ENCODE measurements at places on chromosomes 5 and 9.

DNA sequence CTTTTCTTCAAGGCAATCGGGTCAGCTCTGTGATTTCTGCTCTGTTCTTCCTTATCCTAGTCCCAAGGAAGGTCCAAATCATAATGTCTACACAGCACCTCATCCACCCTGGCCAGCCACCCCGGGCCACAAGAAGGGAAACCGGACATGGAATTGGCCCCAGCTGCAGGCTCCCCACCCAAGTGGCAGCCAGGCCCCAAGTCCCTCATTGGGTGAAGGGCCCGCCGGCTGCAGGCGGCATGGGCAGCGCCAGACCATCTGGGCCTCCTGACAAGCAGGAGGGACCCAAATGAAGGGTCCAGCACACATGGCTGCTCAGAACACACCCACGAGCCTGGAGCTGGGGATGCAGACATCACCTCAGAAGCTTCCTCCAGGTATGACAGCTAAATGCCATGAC lies 33.7 kb downstream of the BICD2 start:
- DNase-seq, result no peak

- DNase-seq, result no peak
Observed at GRCh38 chr5:42487077-42487476, 63.8 kb downstream of the GHR start.

- DNase-seq, result no peak
Observed at GRCh38 chr5:149217803-149218155, 53.9 kb upstream of the AFAP1L1 start.

DNA sequence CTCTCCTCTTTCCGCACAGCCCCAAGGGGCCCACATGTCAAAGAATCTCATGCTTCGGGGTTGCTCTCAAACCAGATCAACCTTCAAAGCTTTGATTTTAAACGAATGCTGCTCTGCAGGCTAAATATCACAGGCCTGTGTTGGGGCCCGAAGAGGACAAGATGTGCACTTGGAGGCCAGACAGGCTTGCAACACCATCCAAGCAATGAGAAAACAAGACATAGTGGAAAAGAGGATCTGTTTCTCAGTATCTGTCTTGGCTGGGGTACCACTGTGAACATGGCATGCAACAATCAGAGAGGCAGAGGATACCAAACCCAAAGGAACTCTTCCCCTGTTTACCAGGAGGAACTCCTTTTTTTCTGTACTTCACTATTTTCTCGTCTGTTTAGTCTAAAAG lies 321.8 kb downstream of the SLIT3 start:
- DNase-seq, result no peak

- no peak for DNase-seq
Observed at GRCh38 chr5:107743373-107744000, 72.8 kb upstream of the EFNA5 start.

DNA sequence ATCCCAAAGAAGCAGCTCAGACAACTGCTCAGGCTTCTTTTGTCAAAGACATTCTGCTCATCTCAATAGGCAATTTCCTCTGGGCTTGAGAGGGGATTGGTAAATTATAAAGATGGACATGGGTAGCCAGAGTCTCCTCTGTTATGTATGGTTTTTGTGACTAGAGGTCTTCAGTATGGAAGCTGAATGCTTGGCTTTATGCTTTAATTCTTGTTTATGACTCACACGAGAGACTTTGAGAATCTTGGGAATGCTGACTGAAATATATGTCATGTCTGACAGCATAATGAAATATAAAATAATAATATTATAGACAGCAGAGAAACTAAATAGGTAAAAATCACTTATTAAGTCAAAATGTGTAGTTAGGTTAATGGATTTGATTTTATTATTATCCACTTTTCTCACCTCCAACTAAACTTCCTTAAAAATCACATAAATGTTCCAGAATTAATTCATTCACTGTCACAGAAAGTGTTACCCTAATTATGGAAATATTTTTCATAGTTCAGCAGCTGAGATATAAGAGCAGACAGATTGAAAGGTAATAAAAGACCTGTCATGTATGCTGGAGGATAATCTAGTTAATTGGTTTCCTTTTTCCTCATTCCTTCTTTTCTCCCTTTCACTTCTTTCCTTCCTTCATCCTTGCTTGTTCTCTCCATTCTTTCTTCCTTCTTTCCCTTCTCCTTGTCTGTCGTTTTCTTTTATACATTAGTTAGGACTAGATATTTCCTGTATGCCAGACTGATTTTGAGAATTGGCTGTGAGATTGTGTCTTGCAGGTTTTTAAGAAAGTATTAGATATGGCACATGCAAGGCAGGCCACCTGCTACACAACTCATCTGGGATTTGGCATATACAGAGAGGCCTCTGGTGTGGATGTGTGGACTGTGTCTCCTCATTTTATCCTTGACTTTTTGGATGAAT lies 1866.1 kb upstream of the NUDT12 start:
- DNase-seq, result no peak

DNA sequence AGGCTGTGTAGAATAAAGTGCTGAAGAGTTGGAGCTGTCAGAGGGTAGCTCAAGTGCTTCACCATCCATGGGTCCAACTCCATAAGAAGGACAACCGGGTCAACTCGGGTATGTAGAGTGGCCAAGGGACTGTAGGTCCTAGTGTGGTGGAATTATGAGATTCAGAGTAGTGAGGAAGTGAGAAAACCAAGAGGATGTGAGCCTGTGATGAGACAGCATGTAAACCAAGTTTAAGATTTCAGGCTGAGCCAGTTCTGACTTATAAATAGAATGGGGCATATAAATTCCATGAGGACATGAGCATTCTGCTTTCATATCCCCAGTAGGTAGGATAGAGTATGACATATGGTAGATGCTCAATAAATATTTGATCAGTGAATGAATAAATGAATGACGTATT lies 96.3 kb downstream of the CFAP95 start:
- DNase-seq, result no peak

DNA sequence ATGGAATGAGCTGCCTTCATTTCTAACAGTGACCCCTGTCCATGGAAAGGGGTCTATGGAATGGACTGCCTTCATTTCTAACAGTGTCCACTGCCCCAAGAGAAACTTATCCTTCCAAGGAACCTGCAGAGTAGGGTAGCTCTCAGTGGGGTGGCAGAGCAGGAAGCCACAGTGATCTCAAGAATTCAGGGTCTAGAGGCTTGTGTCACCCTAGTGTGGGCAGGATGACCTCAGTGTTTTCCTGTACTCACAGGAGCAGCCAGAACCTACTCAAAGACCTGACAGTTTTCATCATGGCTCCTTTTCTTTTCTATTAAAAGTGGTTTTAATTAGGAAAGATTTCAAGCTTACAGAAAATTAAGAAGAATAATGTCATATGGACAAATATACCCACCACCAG lies 27.5 kb downstream of the SEC61B start:
- no peak for DNase-seq

DNA sequence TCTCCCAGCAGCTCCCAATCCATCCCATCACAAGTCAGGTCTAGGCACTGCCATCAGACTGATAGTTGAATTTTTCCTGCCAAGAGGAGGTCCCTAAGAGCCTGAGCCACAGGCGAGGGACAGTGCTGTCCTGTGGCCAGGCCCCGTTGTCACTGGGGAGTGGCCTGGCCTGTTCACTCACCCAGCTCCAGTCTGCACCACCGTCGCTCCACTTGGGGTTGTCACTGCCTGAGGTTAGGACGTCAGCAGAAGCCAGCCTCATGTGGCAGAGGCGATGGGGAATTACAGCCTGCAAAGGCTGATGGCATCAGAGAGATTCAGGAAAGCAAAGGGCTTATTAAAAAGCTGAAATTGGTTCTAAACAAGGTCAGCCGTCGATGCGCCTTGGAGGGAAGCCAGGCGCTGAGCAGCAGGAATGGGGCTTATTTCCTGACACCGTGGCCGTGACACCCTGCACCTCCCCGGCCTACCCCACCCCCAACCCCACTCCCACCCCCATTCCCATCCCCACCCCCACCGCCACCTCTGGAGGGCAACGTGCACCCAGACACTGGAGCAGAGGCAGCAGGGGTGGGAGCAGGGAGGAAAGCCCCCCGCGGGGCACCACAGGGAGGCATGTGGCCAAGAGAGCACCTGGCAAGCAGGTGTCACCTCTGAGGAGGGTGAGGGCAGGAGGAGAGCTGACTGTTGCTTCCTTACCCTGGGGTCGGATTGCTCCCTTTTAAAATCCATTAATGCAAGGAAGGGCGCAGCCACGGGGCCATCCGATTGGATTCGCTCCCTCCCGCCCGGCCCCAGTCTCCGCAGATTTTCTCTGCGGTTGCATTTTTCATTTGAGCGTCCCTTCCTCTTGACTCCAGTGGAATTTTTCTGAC lies 3.1 kb upstream of the DBH start:
- DNase-seq, result no peak

GRCh38 chr9:113620377-113621161 lies 157.0 kb downstream of the RGS3 start:
- peak; percentile 76 for DNase-seq

- DNase-seq, result no peak
Observed at GRCh38 chr5:95029569-95030366, 255.1 kb downstream of the MCTP1 start.

DNA sequence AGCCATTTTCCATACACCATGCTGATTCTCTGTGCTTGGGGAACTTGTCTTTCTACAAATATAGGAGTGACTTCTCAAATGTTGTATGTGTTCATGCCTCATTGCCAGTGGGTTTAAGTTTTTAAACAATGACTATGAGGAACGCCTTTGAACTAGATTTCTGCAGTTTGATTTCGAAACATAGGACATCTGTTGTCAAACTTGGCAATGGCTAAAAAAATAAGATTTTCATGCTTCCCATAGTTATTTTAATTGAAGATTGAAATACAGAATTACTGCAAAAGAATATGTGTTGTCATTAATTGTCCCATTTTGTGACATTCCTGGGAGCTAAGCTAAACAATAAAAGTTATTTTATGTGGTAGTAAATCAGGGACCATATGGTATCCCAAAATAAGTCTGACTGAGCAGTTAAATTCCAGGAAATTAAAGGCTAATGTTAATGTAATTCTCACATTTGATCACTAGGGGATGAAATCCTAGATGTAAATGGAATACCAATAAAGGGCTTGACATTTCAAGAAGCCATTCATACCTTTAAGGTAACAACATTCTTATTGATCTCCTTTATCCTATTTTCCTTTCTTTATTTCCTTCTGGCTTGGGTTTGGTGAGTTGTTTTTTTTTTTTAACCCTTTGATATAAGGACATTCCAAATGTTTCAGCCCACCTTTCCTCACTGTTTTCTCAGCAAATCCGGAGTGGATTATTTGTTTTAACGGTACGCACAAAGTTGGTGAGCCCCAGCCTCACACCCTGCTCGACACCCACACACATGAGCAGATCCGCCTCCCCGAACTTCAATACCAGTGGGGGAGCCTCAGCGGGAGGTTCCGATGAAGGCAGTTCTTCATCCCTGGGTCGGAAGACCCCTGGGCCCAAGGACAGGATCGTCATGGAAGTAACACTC lies 116.7 kb downstream of the GOLPH3 start:
- no peak for DNase-seq

DNA sequence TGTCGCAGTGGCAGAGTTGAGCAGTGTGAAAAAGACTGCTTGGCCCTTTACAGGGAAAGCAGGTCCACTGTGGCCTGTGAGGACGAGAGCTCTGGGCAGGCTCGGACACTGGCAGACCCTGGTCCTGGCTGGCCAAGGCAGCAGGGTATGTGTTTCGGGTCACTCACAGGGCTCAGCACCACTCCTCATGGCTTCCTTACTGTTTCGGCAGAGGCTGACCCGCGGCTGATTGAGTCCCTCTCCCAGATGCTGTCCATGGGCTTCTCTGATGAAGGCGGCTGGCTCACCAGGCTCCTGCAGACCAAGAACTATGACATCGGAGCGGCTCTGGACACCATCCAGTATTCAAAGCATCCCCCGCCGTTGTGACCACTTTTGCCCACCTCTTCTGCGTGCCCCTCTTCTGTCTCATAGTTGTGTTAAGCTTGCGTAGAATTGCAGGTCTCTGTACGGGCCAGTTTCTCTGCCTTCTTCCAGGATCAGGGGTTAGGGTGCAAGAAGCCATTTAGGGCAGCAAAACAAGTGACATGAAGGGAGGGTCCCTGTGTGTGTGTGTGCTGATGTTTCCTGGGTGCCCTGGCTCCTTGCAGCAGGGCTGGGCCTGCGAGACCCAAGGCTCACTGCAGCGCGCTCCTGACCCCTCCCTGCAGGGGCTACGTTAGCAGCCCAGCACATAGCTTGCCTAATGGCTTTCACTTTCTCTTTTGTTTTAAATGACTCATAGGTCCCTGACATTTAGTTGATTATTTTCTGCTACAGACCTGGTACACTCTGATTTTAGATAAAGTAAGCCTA lies 15.7 kb downstream of the SQSTM1 start:
- no peak for DNase-seq

DNA sequence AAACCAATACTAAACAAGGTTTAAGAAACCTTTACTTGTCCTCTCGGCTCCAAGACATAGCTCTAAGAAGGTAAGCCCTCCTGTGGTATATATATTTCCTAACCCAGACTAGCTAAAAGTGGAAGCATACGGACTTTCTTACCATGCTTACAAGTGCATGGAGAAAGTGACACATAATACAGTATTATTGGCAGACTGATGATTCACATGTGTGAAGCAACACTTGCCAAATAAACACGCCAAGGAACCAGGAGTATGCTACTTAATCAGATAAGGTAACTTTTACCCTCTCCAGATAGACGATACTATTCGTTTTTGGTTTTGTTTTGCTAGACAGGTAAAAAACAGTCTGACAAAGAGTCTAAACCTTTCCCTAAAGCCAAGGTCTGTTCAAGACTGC lies 264.1 kb downstream of the MLLT3 start:
- no peak for DNase-seq

- DNase-seq, result no peak
Observed at GRCh38 chr9:120368799-120369198, 211.2 kb downstream of the CDK5RAP2 start.

- no peak for DNase-seq
Observed at GRCh38 chr5:124979251-124979650, 232.8 kb upstream of the ZNF608 start.

GRCh38 chr5:87390576-87391199 lies 22.0 kb downstream of the CCNH start:
- no peak for DNase-seq

DNA sequence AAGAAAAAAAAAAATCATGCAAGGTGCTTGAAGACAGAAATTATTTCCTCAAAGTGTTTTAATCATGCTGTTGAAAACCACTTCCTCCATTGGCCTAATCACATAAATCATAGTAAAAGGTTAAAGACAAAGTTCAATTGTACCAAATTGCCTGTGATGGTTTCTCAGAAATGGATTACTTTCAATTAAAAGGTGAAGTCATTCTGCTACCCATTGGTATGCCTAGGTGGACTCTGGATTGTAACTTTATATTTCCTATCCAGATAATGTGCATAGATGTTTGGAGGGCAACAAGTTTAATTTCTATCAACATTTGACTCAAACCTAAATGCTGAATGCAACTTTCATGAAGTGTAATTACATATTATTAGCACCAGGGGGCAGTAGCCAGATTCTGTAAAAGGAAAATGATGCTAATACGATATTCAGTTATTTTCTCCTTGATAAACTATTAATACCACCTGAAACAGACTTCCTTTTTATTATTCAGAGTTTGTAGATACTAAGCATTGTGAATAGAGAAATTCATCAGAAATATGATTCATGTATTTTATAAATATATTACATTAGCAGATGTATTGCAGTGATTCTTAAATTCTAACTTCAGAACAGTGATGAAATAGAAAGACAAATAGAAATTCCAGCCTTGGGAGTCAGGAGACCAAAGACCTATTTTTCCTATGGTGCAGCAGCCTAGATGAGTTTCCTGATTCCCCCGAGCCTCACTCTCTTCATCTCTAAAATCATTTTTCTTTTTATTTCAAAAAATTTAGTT lies 148.2 kb downstream of the CAAP1 start:
- DNase-seq, result no peak
